H7 (cell line): ENCODE measurements at places on chromosomes 3 and 15.

- no peak for DNase-seq
Measured at GRCh38 chr3:192061426-192061825, 600.5 kb downstream of the PYDC2 start.

GRCh38 chr15:92155934-92156333 lies 237.7 kb upstream of the ST8SIA2 start:
- DNase-seq = no peak

- no peak for DNase-seq
Measured at GRCh38 chr15:83491486-83491885, 44.3 kb downstream of the SH3GL3 start.

GRCh38 chr3:125262161-125262560 lies 49.6 kb upstream of the SLC12A8 start:
- DNase-seq = no peak

DNA sequence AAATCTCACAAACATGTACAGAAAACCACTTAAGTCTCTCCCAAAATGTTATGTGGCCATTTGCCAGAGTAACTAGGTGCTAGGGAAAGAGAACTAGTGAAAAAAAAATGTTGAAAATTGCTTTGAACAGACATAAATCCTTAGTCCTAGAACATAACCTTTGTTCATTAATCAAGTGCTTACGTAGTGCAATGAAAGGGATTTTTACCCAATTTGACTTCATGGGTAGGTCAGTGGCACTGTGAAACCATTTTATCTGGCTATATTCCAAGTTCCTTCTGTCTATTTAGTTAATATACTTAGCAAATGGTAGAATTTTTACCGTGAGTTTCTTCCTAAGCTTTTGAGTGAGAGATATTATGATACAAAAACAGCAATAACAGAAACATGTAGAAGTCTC lies 209.4 kb downstream of the DIPK2A start:
- DNase-seq = no peak

GRCh38 chr3:181300033-181300432 lies 310.5 kb upstream of the DNAJC19 start:
- DNase-seq = no peak
